ENCODE measurements at places on chromosomes 4 and X.

GRCh38 chr4:113756005-113756410 is 5.5 kb downstream of the CAMK2D start:
- DNase-seq = no peak

DNA sequence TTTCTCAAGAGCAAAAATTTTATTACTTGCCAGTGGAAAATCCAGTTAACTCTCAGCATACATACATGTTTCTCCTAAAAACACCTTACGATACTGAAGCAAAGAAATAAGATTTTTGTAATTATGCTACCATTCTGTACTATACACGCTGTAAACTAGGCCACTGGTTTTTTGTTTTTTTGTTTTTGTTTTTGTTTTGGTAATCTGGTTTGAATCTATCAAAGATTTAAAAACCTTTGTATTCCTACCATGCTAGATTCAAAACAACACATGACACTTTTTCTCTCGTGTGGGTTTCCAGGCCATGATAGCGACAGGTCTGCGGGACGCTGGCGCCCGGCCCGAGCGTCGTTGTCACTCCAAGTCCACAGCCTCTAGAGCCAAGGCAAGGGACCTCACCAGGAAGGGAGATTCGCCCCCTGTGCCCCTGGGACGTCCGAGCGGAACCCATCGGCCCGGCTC is 723 bp downstream of the TMEM192 start:
- no peak for DNase-seq

DNA sequence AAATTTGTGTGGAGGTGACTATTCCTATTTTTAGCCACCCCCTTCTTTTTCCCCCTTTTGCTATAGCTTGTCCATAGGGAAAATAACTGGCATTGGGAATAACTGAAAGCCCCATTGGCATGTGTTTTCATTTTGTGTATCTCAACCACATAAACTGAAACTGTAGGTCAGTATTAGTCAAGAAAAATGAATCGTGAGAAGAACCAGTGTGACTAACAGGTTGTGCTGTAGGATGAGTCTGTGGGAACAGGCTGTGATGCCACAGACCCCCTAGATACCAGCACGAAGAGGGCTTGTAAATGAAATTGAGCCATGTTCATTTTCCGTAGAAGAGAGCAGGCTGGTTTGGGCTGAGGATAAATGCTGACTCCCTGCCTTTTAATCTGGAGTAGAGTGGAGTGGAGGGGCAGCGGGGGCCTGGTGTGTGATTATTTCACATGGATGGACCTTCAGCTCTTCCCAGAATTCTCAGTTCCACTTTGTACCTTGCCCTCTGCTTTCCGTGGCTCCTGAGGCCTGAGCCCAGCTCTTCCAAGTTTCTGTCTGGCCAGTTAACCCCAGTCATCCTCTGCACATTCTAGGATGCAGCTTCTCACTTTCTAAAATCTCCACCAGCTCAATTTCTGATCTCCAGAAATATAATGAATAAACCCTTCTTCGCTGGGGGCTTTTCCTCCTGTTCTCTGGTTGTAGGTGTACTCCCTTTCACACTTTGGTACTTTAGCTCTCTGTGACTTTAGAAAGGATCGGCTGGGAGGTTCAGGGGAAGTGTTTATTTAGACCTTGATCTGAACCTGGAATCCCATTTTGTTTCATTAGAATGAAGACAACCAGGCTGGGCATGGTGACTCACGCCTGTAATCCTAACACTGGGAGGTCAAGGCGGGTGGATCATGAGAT is 37.3 kb downstream of the DCUN1D4 start:
- no peak for DNase-seq

- peak; percentile 67 for DNase-seq
Observed at GRCh38 chrX:9942086-9942485, 25.1 kb upstream of the CLDN34 start.

DNA sequence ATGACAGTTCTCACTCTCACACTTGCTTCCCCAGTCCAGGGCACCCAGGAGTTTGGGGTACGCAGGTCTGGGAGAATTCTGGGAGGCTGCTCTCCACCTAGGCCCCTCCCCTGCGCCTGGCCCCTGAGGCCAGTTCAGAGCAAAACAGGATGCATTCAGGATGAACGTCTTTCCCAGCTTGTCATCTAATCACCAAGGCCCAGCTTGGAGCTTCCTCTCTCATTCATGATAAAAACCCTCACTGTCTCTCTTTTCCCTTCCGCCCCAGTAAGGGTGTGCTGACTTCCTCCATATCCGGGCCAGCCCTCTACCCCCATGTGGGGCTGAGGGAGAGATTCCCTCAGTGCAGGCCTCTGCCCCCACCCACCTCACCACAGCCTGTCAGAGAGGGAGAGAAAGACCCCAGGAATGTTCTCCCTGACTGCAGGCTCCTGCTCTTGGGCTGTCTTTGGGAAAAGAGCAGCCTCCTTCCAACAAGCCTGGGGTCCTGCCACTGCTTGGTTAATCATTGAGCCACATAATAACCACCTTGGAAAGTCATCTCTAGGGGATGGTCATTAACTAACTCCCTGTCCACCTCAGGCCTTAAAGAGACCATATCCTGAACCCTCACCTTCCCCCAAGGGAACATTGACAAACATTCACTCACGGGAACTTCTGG is 50.1 kb downstream of the STARD8 start:
- DNase-seq = no peak

- DNase-seq = no peak
Observed at GRCh38 chr4:7213807-7214206, 21.5 kb downstream of the SORCS2 start.

DNA sequence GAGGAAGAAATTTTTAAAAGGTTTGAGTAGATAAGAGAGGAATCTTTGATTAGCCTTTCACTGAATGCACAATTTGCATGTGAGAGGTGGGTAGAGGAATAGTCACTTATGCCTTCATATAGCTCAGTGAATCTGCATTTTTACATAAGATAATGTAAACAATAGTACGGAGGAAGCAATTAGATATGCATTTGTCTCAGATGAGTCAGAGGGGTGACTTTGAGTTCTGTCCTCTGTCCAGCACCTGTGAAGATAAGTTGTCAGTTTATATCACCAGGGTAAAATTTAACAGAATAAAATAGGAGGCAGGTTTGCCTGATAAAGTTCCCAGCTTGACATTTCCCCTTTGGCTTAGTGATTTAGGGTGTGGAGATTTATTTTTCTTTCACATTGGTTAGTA is 841.9 kb downstream of the PCDH18 start:
- no peak for DNase-seq

DNA sequence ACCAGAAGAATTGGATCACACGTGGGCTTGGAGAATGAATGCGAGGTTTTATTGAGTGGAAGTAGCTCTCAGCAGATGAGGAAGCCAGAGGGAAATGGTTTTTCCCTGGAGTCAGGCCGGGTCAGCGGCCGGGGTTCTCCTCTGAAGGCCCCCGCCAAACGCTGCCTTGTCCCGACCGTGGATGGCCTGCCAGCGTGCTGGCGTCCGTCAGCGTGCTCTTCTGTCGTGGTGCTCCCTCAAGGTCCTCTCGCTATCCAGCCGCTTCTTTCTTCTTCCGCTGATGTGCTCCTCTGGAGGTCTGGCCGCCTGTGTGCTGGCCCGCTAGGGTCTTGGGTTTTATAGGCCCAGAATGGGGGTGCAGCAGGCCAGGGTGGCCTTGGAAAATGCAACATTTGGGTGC is 632.2 kb downstream of the TRAM1L1 start:
- no peak for DNase-seq

- no peak for DNase-seq
Observed at GRCh38 chrX:22012051-22012450, 20.1 kb upstream of the PHEX start.

- DNase-seq = no peak
Observed at GRCh38 chr4:155842080-155842479, 24.0 kb downstream of the ASIC5 start.

- no peak for DNase-seq
Observed at GRCh38 chrX:39752815-39753214, 344.9 kb downstream of the BCOR start.

GRCh38 chr4:75099321-75099720 is 166.4 kb downstream of the PARM1 start:
- no peak for DNase-seq

DNA sequence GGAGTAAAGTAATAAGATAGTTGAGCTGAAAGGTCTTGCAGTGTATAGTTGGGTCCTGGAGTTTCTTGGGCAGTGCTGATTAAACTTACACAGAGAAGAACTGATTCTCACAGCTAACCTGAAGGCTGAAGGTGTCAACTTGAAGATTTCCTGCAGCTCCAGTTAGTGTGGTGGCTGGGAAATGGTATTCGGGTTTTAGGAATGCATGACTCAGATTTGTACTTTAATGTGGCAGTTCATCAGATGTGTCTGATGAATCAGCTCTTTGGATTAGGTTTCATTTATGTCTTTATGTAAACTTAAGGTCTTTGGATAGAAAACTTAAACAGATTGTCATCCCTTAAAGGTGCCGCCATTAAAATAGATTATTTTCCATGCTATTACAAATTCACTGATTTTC is 200.0 kb downstream of the IL1RAPL1 start:
- no peak for DNase-seq

- no peak for DNase-seq
Observed at GRCh38 chr4:114177628-114178027, 198.2 kb upstream of the ARSJ start.

DNA sequence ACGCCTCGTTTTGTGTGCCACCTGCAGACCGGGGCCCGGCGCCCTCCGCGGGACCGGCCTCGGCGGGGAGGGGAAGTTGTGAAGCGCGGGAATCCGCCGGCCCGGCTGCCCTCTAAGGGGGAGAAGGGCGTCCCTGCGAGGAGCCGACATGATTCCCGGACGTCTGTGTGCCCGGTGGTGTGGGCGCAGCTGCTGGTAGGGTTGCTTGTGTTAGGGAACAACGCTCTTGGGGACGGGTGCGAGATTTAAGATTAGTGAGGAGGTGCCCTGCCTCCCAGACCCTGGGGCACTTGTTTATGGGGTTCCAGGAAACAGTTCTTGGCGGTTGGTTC is 627 bp downstream of the CDKN2AIP start:
- DNase-seq = peak; percentile 55

DNA sequence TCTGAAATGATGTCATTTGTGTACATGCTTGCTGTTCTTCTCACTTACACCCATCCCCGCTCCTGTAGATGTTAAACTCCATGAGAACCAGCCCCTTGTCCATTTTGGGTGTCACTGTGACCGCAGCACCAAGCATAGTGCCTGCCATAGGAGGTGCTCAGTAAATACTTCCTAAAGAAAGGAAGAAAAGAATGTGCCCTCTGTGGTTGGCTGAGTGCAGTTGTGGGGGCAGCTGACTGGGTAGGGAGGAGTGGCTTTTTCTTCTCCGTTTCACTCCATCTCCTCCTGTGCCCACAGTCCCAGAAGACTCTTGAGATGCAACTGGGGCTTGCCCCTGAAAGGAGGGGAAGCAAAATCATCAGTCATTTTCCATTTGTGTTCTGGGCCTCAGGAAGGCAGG is 25.5 kb downstream of the PHEX start:
- no peak for DNase-seq

DNA sequence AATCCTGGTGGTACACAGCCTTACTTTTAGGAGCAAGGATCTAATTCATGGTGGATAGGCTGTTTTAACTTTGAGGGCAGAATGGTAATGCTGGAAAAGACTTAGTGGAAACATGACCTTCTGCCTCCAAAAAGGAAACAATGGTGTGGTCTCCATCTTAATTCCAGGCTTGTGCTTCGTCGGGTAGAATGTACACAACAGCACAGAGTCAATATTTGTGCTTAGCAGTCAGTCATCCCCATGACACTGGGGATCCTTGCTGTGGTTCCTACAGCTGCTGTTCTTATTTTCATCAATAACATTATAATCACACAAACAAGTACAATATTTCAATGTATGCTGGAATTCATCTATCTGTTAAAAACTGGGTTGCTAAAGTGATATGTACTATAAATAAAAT is 104.4 kb downstream of the HHIP start:
- DNase-seq = no peak

- DNase-seq = no peak
Observed at GRCh38 chr4:98199247-98199646, 56.0 kb upstream of the STPG2 start.

- DNase-seq = no peak
Observed at GRCh38 chrX:44503560-44503959, 39.1 kb downstream of the FUNDC1 start.

DNA sequence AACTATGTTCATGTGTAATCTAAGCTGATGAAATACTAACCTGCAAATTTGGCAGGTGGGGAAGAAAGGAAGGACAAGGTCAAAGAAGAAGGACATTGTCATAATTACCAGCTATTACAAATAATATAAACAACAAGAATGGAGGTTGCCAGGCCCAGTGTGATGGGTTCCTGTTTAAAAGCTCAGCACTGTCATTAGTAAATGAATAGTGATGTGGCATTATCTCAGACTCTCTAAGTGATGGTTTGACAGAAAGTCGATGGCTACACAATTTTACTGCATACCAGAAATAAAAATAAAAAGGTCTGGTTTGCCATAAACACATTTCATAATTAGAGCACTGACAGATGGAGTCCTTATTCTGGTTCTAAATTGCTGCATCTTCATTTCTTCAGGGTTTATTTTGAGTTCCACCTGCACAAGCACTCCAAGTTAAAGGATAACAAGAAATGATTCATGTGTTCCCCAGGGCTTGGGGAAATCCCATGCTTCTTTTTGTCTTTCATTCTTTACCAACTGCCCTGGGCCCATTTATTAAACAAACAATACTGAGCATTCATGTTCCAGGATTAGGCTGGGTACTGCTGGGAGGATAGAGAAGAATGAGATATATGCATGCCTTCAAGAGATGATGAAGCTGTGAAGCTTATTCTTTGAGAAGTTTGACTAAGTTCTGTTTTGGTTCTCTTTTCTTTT is 367.8 kb upstream of the RASGEF1B start:
- DNase-seq = no peak

DNA sequence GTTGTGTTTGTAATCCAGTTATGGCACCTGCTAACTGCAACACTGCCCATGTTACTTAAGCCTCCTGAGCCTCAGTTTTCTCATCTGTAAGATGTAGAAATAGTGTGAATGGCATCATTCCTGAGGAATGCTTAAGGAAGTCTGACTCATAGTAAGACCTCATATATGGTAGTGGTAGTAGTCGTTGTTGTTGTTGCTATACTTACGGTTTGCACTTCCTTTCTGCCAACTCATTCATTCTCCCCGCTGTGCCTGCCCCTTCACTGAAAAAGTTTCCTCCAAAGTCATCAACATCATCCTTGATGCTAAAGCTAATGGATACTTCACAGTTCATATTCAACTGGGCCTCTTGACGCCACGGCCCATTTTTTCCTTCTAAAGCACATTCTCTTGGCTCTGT is 54.2 kb upstream of the SPANXN3 start:
- no peak for DNase-seq

GRCh38 chr4:123444290-123444731 is 47.7 kb downstream of the SPRY1 start:
- DNase-seq = no peak

DNA sequence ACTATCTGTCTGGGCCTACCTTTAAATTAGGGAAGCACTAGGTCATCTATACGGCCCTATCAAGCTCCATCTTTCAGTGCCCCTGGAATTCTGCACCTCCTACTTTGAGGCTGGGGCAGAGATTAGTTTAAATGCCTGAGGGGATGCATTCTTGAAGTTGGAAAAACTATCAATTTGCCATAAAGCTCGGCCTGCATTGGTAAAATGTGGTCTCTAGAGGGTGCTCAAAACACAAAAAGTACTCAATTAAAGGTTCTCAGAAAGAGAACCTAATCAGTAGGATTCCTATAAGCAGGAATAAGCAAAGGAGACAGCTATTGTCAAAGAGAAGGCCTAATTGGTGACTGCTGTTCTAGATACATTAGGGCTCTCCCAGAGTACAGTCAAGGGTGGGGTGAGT is 111.7 kb downstream of the AMER1 start:
- no peak for DNase-seq

Data from stimulated activated CD4-positive, alpha-beta T cell treated with anti-CD3 and anti-CD28 coated beads, Interleukin-2, amount 100 ng/mL, for 24 hours (primary cell).